ENCODE measurements at places on chromosomes 2 and 18. TPM values are rescaled to one million over a fixed set of nuclear protein-coding genes. Genes with fewer than 3 reads are reported as not detected.

GRCh38 chr2:59458800-59459199 is 1094.7 kb downstream of the BCL11A start:
- DNase-seq = no peak

GRCh38 chr18:64398320-64398719 is 249.4 kb upstream of the LINC00305 start:
- DNase-seq = no peak

- no peak for DNase-seq
Observed at GRCh38 chr2:135093670-135094330, 41.7 kb downstream of the RAB3GAP1 start.

DNA sequence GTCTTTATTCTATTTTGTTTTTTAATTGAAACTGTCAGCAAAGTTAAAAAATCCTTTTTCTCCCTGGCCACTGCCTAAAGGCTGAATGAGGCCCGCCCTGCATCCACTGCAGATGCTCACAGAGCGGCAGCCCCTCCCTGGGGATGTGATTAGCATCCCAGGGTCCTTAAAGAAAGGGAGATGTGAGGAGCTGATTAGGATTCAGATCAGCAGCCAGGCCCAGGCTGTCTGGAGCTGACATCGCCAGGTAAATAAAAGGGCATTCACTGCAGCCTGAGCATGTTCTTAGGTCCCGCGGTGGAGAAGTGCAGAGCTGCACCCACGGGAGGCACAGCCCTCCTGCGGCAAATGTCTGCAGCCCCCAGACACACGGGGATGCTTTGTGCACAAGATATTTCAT is 83.8 kb downstream of the LONRF2 start:
- no peak for DNase-seq

Gene REEP1
- 0.18 TPM for total RNA-seq
